ENCODE measurements at places on chromosomes 1 and 21.

- DNase-seq = no peak
Measured at GRCh38 chr1:156103521-156103947, 11.0 kb upstream of the LMNA start.

- no peak for DNase-seq
Measured at GRCh38 chr1:156126630-156127534, 12.4 kb downstream of the LMNA start.

- no peak for DNase-seq
Measured at GRCh38 chr1:183477986-183478781, 5.9 kb downstream of the SMG7 start.

- no peak for DNase-seq
Measured at GRCh38 chr1:4673494-4673893, 19.1 kb downstream of the AJAP1 start.

GRCh38 chr1:203911806-203912205 lies 50.4 kb downstream of the SNRPE start:
- no peak for DNase-seq

DNA sequence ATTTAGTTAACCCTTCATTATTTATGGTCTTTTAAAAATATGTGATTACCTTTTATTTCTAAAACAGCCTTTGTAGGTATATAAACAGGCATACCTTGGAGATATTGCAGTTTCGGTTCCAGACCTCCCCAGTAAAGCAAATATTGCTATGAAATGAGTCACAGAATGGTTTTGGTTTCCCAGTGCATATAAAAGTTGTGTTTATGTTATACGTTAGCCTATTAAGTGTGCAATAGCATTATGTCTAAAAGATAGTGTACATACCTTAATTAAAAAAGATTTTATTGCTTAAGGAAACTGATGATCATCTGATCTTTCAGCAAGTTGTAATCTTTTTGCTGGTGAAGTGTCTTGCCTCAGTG lies 44.1 kb downstream of the XCL2 start:
- no peak for DNase-seq

- DNase-seq = no peak
Measured at GRCh38 chr1:172382990-172383389, 37.5 kb upstream of the C1orf105 start.

DNA sequence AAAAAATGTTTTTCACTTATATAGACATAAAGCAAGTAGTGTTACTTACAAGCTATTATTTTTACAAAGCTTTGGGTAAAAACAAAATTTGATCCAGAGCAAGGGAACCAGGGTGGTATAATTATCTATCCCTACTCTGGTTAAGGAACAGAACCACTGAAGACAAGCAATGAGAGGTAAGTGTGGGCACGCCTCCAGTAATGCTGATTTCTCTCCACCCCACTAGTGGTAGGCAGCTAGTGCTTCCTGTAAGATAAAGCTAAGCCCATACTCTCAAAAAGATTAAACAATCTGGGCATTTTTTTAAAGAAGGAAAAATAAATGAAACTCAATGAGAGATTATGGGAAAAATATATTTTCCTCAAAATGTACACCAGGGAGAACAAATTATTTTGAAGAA lies 22.1 kb downstream of the TFB2M start:
- no peak for DNase-seq

DNA sequence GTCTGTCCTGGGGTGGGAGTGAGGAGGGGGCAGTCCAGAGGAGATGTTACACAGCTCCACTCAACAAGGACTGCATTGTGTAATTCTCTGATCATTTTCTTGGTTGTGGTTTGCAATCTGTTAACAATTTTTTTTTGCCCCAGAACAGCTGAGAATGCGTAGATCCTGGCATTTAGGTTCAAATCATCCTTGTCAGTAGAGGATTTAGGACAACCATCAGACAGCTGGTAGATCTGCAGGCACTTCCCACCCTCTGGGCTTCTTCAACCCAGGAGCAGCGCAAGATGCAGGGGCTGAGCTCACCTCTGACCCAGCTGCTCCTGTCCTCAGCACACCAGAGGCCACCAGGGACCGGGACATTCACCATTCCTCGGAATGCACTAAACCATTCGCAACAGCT lies 13.5 kb downstream of the BCAR3 start:
- no peak for DNase-seq

DNA sequence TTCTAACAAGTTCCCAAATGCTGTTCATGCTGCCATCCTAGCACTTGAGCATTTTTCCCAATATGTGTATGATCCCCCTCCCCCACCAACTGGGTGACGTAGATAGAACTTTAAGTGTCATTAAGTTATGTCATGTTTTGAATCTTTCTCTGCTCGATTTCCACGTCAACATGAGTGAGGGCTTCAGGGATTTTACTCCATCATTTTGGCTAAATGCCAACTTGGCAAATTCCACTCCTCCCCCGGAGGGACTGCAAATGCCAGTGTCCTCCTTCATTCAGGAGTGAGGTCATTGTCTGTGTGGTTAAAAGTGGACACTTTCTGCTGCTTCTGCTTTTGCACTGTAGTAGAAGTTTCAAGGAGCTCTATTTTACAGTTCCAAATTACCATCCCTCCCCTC lies 201.7 kb downstream of the FGGY start:
- no peak for DNase-seq

- no peak for DNase-seq
Measured at GRCh38 chr1:4488018-4488417, 166.4 kb upstream of the AJAP1 start.

DNA sequence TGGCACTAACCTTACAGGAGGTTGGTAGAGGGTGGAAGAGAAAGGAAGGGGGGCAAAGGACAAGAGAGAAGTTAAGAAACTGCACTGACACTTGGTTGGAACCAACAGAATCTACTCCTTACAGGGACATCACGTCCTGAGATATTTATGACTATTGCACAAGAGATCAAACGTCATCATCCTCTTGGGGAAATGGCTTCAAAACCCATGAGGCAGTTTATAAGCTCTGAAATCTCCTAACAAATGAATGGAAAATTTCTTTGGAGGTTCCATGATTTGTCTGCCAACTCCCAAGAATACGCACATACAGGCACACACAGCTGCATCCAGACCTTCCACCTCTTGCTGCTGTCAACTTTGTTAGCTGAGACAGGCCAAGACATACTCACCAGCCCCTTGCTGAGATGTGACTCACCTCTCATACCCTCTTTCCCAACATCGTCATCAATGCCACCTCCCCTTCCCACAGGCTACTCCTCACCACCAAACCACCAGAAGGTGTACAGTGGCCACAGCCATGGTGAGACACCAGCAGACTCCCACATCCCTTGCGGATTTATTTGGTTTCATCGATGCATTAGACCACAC lies 135.5 kb downstream of the SETD4 start:
- no peak for DNase-seq

- peak; percentile 12 for DNase-seq
Measured at GRCh38 chr1:110524311-110525248, 5.6 kb upstream of the KCNA10 start.

DNA sequence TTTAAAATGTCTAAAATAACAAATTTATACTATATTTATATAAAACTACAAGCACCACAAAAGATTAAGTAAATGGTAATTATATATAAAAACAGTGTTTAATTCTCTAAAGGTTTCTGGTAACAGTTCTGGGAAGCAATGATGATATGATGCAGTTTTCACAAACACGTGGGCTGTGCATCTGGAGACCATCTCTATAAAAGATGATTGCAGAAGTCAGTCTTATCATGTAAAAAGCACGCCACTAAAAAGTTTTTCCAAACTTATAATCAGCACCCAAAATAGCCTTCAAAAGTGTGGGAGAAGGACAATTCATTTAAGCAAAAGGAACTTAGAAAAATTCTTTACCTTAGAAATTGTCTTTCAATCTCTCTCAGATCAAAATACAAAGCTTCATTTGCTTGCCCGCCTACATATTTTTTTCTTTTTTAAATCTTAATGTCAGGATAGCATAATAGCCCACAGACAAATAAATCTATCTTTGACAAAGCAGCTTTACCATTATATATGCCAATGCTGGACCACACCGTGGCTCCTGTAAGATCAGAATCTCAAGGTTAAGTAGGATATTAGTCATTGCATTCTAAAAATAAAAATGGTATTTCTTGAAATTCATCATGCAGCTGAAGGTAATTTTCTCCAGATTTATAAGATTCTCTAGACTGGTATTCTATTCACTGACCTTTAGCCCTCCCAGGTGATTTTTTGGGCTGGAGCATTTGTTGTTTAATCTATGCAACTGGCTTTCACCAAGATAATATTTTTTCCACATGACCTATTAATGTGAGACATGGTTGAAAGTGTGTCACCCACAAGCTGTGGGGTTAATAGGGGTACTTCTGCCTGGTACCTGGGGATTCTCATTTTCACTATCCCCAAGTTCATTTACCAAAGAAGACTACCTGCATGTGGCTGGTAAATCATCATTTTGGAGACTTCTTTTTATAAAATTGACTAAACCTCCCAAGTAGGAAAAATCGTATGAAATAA lies 189.6 kb upstream of the ST6GALNAC5 start:
- DNase-seq = no peak

DNA sequence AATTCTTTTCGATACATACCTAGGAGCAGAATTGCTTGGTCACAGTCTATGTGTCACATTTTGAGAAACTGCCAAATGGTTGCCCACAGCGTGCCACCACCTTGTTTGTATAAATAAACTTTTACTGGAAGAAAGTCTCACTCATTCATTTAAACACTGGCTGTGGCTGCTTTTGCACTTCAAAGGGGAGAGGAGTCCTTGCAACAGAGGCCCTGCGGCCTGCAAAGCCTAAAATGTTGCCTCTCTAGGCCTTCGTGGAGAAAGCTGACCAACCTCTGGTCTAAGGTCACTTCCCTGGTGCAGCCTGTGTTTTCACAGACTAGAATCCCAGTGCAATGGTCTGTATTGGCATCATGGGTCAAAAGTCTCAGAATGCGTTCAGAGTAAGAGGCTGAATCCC lies 8.3 kb downstream of the RIPK4 start:
- DNase-seq = no peak

DNA sequence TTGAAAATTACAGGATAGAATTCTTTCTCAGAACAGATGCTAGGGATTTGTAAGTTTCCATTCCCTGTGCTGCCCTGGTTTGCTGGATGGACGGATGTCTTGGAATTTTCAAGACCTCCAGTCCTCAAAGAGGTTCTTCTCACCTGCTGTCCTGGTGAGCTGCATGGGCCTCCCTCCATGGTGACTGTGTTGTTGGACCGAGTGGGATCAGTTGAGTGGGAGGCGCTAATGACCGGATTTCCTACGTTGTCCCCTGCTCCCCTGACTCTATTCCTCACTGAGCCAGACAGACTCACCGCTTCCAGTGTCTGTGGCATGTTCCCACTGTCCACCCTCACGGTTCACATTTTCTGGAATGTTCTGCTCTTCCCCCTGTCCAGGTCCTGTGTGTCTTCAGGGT lies 229.8 kb downstream of the CAMTA1 start:
- DNase-seq = no peak

GRCh38 chr1:233368106-233368788 lies 40.7 kb downstream of the MAP3K21 start:
- no peak for DNase-seq

- no peak for DNase-seq
Measured at GRCh38 chr1:206682111-206682510, 2.6 kb upstream of the MAPKAPK2 start.

- no peak for DNase-seq
Measured at GRCh38 chr1:68142036-68142435, 90.3 kb downstream of the WLS start.

DNA sequence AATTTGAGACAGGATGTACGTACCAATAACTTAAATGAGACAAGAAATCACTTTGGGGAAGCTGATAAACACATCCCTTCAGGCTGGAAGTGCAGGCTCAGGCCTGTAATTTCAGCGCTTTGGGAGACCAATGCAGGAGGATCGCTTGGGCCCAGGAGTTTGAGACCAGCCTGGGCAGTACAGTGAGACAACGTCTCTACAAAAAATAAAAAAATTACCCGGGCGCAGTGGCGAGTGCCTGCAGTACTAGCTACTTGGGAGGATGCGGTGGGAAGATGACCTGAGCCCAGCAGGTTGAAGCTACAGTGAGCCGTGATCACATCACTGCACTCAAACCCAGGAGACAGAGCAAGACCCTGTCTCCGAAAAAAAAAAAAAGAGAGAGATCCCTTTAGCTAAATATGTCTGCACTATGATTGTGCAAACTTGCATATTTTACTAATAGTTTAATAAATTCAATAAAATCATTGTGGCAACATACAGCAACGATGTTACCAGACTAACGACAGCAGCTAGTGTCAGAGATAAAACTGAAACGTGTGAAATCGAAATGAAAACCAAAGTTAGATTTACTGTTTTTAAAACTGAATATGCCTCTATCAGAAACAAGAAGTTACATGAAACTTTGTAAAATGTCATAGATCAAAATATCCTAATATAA lies 54.7 kb downstream of the CD2 start:
- DNase-seq = no peak

GRCh38 chr1:152786077-152786476 lies at the start of gene LCE1E:
Gene LCE1E, plus strand, starts transcription at chr1:152786257. Its CDS starts 1,043 bp downstream, at chr1:152787300.
- no peak for DNase-seq

- no peak for DNase-seq
Measured at GRCh38 chr1:39892601-39893595, 8.8 kb downstream of the MYCL start.

- DNase-seq = no peak
Measured at GRCh38 chr1:27496604-27497155, 6.7 kb upstream of the WASF2 start.

- no peak for DNase-seq
Measured at GRCh38 chr1:91133248-91133647, 111.4 kb upstream of the ZNF644 start.

GRCh38 chr21:43884861-43885417 lies 19.9 kb downstream of the AGPAT3 start:
- DNase-seq = no peak

- DNase-seq = no peak
Measured at GRCh38 chr1:169572187-169572586, 14.1 kb downstream of the F5 start.

DNA sequence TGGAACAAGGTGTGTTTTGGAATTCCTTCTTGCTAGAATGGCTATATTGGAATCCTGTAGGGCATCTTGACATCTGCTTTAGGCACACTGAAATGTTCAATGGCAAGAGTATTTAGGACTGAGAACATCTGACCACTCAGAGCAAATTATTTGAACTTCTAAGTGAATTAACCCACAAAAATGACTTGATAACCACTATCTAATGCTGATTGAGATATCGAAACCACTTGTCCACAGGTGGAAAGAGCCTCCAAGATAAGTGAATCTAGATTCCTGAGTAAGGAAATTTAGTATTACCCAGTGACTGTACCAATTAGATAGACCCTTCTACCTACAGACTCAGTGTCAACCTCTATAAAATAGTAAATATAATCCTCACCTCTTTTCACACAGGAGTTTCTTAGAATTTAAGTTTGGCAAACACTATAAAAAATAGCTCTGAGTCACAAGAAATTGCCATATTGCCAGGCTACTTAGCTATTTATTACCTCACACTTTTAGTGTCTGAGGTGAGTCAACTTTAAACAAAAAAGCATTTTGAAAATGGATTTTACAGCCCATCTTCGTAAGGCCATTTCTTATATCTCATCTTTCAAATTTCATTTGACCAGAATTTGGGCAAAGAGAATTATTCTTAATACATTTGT lies 421.8 kb downstream of the PTBP2 start:
- DNase-seq = no peak

All from substantia nigra (tissue), 51 donors.